ENCODE measurements at places on chromosomes 7 and 10.

- no peak for DNase-seq
Observed at GRCh38 chr7:155570171-155570958, 24.0 kb upstream of the CNPY1 start.

- no peak for DNase-seq
Observed at GRCh38 chr7:116977172-116977571, 23.9 kb downstream of the ST7 start.

DNA sequence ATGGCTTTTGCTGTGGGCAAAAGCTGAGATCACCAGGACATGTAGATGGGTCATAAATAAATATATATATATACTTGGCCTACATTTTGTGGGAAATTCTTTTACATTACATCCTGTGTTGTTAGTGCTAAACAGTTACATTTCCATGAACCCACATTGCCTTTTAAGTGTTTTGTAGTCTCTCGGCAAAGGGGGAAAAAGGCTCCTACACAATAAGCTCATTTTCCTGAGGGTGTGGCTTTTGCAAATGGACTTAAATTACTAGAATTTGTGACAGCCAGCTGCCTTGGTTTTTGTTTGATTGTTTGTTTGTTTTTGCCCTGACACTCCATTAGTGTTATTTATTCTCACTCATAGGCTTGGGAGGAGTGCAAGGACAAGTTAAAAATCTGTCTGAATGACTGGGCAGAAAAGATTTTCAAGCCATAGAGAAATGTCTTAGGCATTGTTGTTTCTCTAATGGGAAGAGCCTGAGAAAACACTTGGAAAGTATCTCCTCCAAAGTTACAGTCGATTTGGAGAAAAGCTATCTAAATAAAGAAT, 128.8 kb downstream of the DGKB start:
- DNase-seq = no peak

DNA sequence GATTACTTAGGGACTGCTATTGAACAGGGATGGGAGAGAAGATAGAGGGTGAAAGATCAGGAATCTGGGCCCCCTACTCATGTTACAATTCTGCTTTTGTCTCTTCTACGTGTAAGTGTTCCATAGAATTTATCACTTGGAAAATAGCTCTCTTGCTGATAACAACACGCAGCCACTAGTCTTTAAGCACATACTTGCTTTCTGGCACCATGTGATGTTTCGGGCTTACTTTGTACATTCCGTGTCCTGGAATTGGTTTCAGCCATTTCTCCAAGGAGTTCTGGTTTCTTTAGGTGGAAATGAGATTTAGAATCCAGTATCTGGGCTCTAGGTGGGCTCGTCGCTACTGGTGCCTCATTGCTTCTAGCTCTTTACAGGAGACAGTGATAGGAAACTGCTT, 59.7 kb downstream of the TFAM start:
- DNase-seq = no peak

- no peak for DNase-seq
Observed at GRCh38 chr10:49419005-49419404, 23.1 kb upstream of the DRGX start.

DNA sequence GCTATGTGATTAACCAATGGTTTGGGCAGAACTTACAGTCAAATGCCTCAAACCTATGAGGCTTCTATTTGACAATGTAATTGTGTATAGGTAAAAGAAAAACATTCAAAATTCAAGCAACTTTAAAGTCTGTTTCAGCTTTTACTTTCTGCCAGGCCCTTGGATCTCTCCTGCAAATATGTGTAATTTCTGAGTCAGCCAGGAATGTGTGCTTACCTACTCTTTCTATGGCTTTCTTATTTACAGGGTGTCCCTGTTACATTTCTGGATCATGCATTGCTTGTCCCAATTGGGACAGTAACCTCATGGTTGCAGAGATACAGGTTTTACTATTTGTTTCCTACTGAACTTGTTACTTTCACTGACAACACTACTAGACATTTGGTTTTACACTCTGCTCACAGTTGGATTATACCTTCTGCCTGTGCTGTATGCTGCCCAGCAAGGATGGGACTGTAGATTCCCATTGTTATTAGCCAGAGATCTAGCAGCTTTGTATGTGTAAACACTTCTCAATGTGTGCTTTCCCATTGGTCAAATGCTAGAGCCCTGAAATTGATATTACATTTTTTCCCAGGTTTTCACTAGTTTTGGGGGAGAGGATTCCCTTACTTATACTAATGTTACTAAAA, 355.3 kb downstream of the ARL4A start:
- no peak for DNase-seq

- DNase-seq = no peak
Observed at GRCh38 chr10:62025901-62026879, 124.7 kb downstream of the ARID5B start.

- no peak for DNase-seq
Observed at GRCh38 chr7:27947586-27948278, 207.8 kb downstream of the TAX1BP1 start.

DNA sequence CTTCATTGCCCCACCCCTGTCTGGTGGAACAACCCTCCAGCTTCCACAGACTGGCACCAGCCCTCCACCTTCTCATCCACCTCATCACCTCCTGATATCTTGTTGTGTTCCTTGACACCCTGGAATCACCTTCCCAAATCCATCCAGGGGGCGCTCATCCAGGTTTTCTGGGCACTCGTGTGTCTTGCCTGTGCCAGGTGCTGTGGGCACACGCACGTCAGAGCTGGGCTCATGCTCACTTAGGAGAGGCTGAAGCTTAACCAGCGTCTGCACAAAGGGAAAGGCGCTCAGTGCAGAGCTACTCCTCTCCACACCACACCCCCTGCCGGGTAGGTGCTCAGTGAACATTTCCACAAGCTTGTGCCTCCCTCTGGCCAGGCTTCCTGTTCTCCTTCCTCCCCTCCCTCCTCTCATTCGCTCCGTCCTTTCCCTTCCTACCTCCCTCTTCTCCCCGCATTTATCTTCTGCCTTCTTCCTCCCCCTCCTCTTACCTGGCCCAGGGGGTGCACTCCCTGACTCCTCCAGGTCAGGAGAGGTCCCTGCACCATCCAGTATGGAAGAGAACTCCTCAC, 4.8 kb downstream of the ADCYAP1R1 start:
- DNase-seq = no peak

- no peak for DNase-seq
Observed at GRCh38 chr7:36746347-36746746, 22.1 kb upstream of the AOAH start.

DNA sequence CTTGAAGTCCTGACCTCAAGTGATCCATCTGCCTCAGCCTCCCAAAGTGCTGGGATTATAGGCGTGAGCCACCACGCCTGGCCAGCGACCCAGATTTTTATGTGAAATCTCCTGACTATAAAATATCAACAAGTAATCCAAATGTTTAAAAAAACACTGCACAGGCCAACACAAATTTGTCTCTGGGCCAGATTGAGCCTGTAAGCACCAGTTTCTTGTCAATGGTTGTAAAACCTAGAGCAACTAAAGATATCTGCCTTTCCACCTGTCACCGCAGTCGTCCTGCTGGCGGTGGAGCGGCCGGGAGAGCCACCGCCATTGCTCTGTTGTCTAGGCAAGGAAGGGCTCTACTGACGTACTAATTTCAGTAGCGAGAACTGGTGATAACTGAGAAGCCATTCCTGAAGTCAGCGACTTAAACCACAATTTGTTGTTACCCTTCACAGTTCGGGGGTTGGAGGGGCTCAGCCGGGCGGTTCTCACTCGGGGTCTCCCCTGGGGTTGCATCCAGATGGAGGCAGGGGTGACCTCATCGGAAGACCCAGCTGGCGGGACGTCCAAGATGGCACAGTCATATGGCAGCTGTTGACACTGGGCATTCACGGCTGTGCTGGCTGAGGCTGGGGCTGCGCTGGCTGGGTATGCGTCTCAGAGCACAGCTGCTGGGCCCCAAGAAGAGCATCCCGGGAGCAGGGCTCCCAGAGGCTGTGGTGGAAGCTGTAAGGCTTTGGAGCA, 55.2 kb upstream of the PDGFA start:
- peak; percentile 27 for DNase-seq

GRCh38 chr7:90469554-90469953, at the start of gene PTTG1IP2:
TSS of gene PTTG1IP2 (plus strand) at chr7:90469639. CDS start at chr7:90469787, 148 bp downstream.
- no peak for DNase-seq

GRCh38 chr7:108425714-108426275, 30.4 kb downstream of the NRCAM start:
- no peak for DNase-seq

- DNase-seq = no peak
Observed at GRCh38 chr7:2661602-2662272, 26.3 kb upstream of the AMZ1 start.

DNA sequence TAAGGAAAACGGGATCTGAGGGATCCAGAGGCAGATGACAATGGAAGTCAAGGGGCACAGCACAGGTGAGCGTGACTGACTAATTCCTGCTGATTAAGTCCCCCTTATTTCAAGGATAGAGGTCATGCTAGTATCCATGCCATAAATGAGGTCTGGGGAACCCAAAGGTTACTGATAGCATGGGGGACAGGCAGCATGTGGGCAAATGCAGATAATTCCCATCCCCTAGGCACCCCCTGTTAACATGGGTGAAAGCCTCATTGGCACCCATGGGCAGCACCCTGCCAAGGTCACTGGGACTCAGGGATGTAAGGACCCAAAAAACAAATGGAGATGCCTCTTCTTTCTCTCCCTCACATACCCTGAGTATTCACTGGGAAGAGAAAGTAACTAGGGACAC, 139.7 kb downstream of the WDR11 start:
- no peak for DNase-seq

- peak; percentile 60 for DNase-seq
Observed at GRCh38 chr10:104146882-104147281, 24.9 kb downstream of the SFR1 start.

- DNase-seq = no peak
Observed at GRCh38 chr10:110007161-110007700, 553 bp upstream of the ADD3 start.

- DNase-seq = no peak
Observed at GRCh38 chr7:88003581-88003980, 69.5 kb downstream of the ADAM22 start.

DNA sequence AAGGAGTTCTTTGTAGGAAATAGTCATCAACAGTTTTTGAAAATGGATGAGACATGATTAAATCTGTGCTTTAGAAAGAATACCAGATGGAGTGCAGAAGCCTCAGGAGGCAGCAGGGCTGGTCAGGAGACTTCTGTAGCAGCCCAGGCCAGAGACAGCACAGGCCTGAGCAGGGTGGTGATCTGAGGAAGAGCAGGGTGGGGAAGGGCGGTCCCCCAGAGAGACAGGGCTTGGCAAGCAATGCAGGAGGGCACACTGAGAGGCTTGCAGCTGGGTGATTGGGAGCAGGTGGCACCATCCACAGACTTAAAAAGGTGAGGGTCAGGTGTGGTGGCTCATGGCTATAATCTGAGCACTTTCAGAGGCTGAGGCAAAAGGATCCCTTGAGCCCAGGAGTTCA, 4.3 kb upstream of the SMKR1 start:
- DNase-seq = no peak

GRCh38 chr10:10642189-10642588, 375.5 kb upstream of the CELF2 start:
- no peak for DNase-seq

GRCh38 chr10:114603948-114604347, 54.1 kb downstream of the ABLIM1 start:
- no peak for DNase-seq

- no peak for DNase-seq
Observed at GRCh38 chr10:338171-339037, 203.1 kb downstream of the ZMYND11 start.

DNA sequence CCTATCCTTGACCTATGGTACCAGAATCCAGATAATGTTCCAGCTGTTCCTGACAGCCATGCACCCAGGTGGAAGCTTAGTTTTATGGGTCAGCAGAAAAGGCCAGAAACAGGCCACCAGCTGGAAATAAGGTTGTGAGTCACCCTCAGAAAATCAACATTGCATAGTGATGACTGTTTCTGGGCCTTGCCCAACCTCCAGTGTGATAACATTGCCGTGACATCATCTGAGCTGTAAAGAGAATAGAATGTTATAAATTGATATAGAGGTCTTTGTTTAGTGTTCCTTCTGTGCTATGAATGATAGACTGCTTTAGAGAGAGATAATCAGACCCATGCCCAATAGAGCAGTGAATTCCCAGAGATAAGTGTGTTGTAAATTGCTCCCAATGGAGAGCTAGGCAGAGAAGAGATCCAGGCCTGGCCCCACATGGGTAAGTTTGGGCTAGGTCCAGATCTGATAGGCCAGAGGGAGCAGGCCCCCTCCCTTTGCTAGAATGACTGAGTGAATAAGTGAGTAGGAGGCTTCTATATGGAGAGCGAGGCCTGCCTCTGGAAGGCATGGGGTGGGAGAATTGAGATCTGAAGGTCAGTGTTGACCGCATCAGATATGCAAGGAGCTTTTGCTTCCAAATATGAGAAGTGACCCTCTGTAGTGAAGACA, 14.2 kb upstream of the HPS1 start:
- no peak for DNase-seq

DNA sequence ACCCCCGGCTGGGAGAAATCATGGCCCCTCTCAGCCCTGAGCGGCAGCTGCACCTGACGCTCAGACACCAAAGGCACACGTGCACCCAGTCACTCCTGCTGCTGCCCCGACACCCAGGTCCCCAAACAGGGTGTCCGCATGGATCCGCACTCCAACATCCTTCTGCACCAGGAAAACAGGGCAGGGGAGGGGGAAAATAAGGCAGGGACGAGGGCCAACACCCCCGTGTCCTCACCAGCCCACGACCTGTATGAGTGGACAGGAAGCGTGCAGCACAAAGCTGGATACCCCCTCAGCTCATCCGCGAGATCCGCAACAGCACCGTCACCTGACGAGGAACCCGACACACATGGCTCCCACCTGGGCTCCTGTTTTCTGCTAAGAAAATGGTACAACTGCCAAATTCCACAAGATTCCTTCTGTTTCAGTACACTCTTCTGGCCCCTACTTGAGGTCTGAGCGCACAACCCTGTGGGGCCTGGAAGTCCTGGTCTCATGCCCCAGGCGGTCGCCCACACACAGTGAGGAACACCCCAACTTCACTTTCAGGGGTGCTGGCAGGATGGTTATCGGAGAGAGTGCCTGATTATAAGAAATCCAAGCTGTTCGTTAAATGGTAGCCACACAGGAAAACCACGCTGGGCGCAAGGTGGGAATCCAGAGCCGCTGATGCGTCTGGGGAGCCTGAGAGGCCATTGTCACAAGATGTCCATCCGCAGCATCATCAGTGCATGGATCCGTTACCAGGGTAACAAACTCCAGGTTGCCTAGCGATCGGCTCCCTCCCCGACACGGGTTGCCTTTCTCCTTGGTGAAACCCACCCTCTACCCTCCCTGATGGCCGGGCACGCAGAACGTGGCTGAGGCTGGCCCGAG, 63.6 kb downstream of the ZRANB1 start:
- DNase-seq = no peak

GRCh38 chr10:103736763-103737162, 118.6 kb downstream of the SH3PXD2A start:
- DNase-seq = no peak

DNA sequence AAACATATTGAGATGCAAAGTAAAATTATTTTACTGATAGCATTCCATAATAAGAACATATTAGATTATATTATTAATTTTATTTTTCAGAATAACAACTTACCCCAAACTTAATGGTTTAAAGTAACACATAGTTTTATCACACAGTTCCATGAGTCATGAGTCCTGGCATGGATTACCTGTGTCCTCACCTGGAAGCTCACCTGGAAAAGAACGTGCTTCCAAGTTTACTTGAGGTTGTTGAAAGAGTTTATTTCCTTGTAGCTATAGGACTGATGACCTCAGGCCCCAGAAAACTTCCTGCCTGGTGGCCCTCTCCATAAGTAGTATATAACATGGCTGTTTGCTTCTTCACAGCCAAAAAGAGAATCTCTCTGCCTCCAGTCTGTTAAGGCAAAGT, 254.6 kb downstream of the TFEC start:
- DNase-seq = no peak
